Activated CD8-positive, alpha-beta memory T cell treated with anti-CD3 and anti-CD28 coated beads for 1 hour (primary cell): ENCODE measurements at places on chromosomes 7 and 10.

DNA sequence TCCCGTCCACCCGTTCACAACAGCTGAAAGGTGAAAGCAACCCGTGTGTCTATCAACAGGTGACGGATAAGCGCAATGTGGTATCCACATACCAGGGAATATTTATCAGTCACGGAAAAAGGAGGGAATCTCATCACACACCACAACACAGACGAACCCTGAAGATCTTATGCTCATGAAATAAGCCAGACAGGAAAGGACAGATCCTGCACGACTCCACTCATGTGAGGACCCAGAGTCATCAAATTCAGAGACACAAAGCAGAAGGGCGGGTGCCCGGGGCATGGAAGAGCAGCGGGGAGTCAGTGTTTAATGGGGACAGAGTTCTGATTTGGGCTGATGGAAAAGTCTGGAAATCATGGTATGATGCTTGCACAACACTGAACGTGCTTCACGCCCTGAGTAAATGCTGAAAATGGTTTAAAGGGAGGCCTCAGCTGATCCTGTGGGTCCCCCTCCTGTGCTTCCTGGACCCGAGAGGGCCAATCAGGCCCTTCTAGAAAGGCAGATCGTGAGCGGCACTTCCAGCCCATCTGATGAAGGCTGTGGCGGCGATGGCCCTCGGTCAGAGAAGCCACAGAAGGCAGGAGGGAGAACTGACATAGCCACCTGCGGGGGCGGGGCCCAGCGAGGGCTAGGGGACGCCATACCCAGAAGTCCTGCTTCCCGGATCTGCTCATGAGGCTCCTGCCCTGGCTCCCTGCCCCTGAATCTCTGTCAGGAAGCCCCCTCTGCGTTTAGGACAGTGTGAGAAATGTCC lies 19.1 kb downstream of the WDR86 start:
- no peak for DNase-seq

DNA sequence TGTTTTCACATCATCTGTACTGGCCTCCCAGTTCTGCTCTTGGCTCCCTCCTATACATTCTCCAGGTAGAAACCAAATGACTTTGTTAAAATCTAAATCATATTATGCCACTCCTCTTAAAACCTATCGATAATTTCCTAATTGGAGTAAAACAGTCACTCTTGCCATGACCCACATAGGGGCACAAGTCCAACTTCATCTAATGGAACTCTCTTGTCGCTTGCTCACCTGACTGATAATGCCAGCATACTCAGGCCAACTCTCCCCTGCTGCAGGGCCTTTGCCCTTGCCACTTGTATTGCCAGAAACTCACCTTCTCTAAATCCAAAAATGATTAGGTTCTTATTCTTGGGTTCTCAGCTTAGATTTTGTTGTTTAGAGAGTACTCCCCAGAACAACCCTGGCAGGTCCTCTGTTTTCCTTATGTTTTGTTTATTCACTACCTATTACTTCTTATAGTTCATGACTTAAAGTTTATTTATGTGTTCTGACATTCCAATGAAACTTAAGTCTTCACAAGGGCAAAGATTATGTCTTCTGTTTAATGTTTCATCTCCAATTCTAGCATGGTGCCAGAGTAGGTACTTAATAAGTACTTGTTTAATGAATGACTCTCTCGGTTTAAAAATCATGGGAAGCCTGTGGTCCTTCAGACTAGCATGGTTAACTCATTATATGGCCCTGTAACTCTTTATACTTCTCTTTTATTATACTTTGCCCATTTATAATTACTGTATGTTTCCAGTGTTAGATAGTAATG lies 345.9 kb upstream of the SMIM30 start:
- no peak for DNase-seq

DNA sequence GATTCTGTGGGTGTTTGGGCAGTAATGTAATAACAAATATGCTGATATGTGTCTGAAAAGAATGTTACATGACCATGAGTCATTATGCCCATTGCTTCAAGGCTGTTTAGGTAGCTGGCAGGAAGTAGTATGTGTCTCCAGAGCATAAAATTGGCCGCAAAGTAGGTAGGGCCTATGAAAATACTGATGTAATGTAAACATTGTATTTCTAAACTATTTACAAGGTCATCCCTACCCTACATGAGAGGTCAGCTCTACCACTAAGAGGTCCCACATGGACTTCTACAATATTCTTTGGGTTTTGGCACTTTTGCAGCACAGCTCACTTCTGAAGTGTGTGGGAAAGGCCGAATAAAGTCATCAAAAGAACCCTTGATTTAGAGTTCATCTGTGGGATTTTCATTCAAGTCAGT lies 301.9 kb downstream of the AHR start:
- DNase-seq = no peak

DNA sequence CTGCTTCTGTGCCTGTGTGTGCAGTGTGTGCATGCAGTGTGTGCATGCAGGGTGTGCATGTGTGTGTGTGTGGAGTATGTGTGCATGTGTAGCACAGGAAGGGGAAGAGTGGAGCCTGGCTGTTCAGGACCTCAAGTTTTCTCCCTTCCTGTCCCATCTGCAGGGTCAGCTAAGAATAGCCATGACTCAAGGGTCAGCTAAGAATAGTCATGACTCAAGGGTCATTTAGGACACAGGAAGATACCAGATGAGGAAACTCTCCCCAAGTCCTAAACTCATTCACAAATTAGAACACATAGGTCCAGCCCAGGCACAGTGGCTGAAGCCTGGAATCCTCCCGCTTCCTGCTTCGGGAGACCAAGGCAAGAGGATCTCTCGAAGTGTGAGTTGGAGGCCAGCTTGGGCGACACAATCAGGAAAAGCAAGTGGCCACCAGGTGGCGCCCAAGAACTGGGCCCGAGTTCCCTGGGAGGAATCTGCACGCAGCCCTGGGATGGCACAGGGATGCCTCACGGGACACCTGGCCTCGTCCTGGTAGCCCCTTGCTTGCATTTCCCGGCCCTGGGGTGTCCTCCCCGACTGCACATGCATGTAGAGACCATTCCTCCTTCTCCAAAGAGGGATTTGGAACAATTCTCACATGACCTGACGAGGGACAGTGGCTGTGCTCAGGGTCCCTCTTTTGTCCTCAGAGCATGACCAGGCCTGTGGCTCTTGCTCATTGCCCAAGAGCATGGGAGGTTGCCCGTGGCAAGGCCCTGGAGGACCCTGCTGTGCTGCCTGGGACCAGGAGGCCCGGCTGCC lies 21.4 kb upstream of the VOPP1 start:
- no peak for DNase-seq

- DNase-seq = no peak
These were observed 466.5 kb downstream of the GRID1 start for GRCh38 chr10:85900061-85900460.

GRCh38 chr10:85544956-85545355 lies 821.6 kb downstream of the GRID1 start:
- DNase-seq = no peak

GRCh38 chr10:77591238-77591880 lies 46.2 kb downstream of the KCNMA1 start:
- DNase-seq = no peak

- DNase-seq = no peak
These were observed 24.1 kb downstream of the SEMA3D start for GRCh38 chr7:85162721-85163120.

GRCh38 chr10:49539320-49539885 lies 482 bp upstream of the ERCC6 start:
- no peak for DNase-seq

- DNase-seq = no peak
These were observed 9.2 kb downstream of the SGMS1 start for GRCh38 chr10:50614444-50615137.

DNA sequence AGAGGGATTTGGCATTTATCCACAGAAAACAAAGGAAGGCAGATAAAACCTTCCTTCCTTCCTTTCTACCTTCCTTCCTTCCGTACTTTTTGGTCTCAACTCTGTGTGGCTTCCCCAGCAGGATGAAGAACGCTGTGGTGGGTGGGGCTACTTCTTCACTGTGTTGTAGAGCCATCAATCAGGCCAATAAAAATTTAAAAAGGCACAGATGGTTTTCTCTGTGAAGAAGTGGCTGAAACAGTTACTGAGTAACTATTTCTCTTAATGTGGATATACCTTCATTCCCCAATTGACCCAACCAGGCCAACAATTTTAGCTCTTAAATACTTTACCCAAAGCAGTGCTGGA lies 75.8 kb downstream of the ZNF92 start:
- no peak for DNase-seq

DNA sequence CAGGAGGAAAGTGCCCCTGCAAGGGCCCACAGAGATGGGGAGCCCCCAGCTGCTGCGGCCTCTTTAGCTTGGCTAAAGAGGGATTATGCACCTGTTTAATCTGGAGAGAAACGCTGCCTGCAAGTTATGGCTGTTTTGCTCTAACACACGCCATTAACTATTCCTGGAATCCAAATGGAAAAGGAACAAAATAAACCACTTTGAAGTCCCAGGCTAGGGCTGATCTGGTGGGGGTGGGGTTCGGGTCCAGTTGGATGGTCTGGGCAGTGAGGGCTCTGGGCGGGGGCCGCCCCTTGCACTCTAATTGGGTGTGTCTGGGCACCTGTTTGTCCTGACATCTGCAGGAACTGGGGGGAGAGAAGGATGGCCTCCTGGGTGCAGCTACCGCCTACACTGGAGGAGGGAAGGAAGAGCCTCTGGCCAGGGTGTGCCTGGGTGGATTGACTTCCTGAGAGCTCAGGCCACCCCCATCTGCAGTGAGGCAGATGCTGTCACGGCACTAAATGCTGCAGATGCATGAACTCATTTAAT lies 300.6 kb downstream of the ZEB1 start:
- DNase-seq = no peak

- DNase-seq = no peak
These were observed 109.3 kb downstream of the RBM20 start for GRCh38 chr10:110753462-110753861.

DNA sequence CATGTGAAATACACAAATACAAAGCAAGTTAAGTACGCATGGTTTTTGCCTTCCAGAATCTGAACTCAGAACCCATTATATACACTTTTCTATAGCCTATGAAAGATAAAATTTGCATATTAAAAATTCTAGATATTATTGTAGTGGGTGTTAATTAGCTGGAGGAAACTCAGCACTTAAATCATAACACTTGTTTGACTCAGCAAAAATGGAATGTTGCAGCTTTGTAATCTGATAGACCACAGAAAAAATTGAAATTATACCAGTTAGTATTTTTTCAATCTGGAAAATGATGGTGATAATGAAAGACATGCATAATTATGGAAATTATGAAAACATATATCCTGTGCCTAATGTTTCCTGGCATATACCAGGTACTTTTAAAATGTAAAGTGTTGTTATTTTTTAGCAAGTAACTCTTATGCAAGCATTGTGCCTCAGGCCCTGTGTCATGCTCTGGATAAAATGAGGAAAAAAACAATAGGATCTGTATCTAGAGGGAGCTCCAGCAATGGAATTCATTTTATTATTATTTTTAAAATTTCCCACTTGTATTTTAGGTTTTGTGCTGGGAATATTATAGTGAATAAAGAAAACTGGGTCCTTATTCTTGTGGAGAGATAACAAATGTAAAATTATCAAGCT lies 490.4 kb upstream of the SEMA3A start:
- no peak for DNase-seq

GRCh38 chr7:151310578-151310977 lies 31.0 kb upstream of the NUB1 start:
- DNase-seq = no peak

- DNase-seq = no peak
These were observed 33.9 kb downstream of the EBLN1 start for GRCh38 chr10:22183771-22184461.

- no peak for DNase-seq
These were observed 38.2 kb downstream of the ENTPD1 start for GRCh38 chr10:95794195-95794594.

DNA sequence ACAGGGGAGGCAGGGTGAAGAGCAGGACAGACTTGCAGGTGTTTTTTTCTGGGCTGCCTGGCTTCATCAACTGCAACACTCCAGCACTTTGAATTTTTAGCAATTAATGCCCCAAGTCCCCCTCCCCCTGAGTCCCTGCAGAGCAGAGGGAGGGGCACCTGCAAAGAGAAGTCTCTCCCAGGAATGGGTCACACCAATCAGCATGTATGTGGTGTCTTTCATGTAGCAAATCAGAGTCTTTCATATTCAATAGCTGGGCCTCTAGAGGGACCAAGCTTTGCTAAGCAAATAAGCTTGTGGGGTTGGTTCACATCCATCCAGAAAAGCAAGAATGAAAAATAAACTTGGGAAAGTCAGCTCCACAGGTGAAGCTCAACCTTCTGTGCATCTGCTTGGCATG lies 90.7 kb downstream of the PARP12 start:
- DNase-seq = no peak

- DNase-seq = no peak
These were observed 862.6 kb downstream of the NRG3 start for GRCh38 chr10:82737549-82737948.

- DNase-seq = no peak
These were observed 13.7 kb downstream of the CCDC6 start for GRCh38 chr10:59892697-59893096.

- DNase-seq = no peak
These were observed 1.7 kb downstream of the GPR158 start for GRCh38 chr10:25176421-25176968.

DNA sequence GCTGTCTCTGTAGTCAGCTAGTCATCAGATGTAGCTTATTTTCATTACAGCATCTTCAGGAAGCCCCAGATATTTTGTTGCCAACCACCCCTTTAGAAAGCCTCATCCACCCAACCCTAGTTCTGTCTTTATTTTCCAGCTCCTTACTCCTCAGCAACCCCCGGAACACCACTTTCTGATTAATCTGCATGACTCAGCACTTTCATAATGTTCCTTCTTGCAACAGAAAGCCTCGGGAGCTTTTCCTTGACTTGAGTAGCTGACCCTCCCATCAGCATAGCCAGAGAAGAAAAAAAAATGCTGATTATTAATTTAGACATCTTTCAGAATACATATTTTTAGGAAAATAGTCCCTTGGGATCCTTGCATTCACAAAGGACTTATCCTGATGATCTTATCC lies 244.0 kb upstream of the CXCL12 start:
- no peak for DNase-seq

DNA sequence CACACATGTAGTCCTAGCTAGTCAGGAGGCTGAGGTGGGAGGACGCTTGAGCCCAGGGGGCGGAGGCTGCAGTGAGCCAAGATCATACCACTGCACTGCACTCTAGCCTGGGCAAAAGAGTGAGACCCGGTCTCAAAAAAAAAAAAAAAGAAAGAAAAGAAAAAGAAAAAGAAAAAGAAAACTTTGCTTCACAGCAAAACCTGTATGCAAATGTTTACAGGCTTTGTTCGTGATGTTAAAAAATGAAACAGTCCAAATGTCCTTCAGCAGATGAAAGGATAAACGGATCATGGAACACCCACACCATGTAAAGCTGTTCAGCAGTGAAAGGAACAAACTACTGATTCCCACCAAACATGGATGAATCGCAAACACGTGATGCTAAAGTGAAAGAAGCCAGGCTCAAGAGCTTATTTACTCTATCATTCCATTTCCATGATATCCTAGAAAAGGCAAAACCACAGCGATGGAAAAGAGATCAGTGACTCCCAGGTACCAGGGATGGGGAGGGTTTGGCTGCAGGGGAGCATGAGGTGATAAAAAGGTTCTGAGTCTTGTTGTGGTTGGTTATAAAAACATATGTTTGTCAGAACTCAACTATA lies 15.1 kb downstream of the LRRC20 start:
- no peak for DNase-seq

- DNase-seq = no peak
These were observed 3.6 kb downstream of the LIPN start for GRCh38 chr10:88763441-88763840.
